ENCODE measurements at places on chromosomes 12 and 14.

DNA sequence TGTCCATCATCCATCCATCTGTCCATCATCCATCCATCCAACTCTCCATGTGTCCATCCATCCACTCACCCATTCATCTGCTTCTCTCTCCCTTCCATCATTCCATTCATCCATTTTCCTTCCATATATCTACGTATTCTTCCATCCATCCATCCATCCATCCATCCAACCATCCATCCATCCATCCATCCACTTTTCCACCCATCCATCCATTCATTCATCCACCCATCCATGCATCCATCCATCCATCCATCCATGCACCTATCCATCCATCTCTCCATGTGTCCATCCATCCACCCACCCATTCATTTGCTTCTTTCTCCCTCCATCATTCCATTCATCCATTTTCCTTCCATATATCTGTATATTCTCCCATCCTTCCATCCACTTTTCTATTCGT lies 214.0 kb upstream of the RTL1 start:
- no peak for DNase-seq

DNA sequence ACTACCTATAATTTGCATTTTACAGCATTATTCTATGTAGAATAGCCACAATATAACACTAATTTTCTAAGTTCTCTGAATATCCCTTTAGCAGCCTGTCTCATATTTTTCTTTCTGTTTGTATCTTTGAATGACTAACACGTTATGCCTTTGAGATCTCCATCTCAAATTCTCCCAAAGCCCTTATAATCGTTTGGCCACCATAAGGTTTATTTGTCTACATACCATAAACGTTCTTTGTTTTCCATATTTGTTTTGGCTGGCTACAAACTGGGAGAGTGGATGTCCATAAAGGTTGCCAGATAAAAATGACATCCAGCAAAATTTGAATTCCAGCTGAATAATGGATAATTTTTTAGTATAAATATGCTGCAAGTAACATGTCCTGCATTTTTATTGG lies 203.7 kb downstream of the STXBP6 start:
- no peak for DNase-seq

DNA sequence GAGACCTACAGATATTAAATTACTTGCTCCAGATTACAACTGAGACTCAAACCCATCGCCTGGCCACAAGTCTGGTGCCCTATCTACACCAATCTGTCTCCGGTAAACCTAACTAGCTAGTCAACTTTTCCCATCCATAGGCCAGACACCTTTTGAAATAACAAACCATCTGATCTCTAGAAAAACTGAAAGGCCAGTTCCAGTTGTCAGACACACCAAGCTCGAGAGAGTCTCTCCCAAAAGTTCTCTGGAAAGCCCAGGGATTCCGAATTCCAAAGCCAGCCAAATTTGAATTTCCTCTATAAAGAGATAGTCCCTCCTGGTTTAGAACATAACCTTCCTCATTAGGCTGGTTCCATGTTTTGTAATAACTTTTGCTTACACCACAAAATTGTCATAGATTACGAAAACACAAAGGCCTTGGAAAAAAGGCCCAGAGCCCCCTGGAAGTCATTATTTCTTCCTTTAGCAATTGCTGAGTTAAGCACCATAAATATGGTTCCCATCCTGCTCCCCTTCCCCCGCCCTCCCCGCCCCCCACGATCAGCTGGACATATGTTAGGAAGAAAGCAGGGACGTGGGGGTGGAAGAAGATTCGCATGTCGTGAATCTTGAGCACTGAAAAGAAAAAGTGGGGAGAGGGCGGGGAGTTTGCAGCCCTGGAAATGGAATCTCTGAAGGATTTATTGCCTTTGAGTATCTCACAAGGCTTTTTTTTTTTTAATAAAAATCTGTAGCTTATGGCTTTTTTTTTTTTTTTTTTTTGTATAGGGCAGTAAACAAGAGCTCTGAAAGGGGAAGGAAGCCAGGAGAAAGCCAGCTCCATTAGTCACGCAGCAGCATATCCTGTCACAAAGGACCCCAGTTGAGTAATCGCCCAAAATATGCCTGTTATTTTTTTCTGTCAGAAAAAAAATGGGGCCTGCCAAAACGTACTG lies 110.4 kb downstream of the ZFP36L1 start:
- peak; percentile 77 for DNase-seq

DNA sequence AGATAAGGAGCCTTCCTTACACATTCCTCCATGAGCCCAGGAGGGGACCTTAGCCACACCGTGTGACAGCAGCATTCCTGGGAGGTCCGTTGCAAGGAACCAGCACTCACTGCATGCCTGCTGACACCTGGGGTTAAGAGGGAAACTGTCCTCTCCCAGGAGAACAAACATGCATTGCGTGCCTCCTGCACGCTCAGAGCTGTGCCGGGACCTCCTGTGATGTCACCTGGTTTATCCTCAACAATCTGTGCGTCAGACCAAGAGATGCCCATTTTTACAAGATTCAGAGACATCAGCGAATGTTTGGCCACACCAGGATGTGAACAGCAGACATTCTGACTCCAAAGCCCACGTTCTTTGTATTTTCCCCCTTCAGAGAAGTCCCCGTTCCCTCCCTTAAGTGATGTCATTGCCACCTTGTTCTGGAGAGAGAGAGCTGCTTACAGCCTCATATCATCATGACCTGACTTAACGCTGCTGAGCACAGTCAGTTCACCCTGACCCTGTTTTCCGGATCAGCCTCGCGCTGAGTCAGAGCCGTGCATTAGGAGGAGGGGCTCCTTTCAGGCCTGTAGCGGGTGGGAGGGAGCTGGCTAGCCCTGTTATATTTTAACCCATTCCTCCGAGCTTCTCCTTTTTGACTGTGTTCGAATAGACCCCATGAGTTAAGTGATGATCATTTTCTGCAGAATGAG lies 36.2 kb downstream of the TMEM120B start:
- no peak for DNase-seq

DNA sequence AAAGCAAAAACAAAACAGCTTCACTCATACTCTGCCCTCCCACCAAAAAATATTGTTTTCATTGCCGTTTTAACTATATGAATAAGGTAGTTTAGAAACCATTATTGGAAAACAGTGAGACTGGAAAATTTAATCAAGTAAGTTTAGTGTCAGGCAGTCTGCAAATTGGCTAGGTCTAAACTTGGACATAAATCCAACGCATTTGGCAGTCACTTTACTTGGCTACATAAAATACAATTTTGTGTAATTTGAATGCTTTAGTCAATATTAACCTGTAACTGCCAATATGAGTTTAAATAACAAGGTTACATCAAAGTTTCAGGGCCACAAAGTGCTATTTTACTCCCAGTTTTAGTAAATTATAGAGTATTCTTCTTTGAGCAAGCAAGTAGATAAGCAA lies 202.3 kb upstream of the SLC38A2 start:
- DNase-seq, result no peak

DNA sequence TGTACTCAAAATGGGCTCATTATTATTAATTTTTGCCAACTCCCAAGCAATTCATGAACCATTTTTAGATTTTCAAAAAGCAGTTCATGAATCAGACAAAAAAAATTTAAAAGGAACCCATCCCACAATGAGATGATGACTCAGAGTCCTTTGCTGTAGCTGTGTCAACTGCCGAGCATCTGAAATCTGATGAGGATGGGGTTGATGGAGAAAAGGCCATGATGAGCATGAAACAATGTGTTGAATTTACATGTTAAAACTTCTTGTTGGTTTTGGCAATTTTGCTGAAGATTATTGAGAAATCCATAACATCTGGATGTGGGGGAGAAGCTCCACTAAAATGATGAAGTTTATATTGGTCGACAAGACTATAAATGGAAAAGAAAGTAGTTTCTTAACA lies 378.0 kb downstream of the FOXG1 start:
- no peak for DNase-seq

DNA sequence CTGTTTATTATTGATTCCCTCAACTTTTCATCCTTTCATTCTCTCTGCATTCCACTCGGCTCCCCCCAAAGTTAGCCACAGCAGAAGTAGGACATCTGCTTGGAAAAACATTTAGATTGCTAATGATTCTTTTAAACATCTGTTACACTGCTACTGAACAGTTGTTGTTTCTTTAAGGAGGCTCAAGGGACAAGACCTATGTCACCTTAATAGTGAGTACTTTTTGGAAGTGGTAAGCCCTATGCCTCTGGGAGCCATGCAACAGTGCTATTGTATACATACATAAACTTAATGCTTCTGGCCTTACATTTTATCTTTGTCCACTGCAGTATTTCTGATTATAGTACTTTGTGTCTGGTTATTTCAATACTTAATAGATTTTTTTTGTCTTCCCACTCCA lies 628.2 kb upstream of the FOXG1 start:
- no peak for DNase-seq

GRCh38 chr14:106185837-106186233 lies 659.5 kb downstream of the TMEM121 start:
- no peak for DNase-seq

- DNase-seq, result no peak
These were observed 109.8 kb upstream of the CPSF6 start for GRCh38 chr12:69129564-69129963.

- DNase-seq, result no peak
These were observed 295.7 kb downstream of the CEP128 start for GRCh38 chr14:80645667-80646413.

DNA sequence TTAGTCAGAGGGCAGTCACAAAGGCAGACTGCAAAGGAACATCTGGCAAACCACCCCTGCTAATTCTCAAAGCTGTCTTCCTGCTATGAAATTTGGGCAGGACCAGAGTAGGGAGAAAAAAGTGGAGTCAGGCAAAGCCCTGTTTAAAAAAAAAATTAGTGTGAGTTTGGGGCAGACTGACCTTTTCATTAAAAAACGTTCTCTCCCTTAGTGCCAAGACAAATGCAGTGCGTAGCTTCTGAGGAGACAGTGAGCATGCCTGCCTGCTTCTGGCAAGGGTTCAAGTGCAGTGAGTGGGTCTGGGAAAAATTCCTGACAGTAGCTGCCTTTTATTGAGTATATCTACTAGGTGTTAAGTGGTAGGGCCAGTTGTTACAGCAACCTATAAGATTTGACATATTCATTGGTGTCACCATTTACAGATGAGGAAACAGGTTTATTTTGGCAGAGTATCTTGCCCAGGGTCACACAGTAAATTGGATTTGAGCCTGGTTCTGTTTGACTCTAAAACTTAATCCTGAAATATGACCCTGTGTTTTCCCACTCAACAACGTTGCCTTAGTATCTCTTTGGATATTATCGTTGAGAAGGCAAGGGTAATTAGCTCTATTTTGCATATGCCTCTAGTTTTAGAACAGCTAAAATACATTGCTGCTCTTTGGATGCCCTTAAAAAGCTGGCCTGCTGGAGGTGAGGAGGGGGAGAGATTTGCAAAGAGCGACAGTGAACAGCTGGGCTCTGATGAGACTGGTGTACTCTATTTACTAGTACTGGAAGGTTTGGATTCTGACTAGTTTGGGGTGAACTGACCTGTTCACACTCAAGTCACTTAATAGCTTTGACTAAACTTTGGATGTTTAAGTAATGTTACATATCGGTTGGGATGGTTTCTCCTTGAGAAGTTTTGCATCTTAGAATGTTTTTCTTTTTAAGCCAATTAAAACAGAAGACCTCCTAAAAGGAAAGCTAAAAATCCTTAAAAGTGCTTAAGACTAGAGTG lies 72.8 kb downstream of the PAPOLA start:
- no peak for DNase-seq

- no peak for DNase-seq
These were observed 1.5 kb downstream of the L3HYPDH start for GRCh38 chr14:59482541-59483331.

- no peak for DNase-seq
These were observed 51.7 kb downstream of the ATP23 start for GRCh38 chr12:57993030-57993429.

DNA sequence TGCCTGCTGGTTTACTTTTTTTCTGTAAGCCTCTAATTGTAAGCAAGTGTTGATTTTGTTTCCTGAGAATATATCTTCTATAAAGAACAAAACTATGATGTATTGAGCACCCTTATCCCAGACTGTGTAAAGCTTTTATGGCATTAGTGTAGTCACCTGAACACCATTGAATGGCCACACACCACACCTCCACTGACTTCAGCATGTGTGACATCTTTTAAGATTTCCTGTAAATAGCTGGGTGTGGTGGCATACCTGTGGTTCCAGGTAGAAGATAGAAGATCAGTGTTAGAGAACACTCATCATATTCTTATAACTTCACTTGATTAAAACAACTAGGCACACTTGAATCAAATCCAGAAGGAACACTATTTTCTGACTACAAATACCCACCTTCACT lies 51.3 kb downstream of the WBP11 start:
- DNase-seq, result no peak

- DNase-seq, result no peak
These were observed 19.1 kb downstream of the POU6F1 start for GRCh38 chr12:51198568-51199365.

DNA sequence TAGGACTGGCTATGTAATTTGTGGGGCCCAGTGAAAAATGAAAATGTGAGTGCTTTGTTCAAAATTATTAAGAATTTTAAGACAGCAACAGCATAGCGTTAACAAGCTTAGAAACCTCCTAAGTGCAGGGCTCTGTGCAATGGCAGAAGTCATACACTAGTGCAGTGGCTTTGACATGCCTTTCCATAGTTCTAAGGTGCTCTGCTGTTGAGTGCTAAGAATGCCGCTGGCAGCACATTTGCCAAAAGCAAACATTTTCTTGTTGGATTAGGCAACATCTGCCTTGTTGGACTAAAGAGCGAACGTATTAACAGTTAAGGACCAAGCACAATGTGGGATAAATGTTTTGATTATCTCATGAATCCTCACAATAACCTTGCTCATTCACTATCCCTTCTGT lies 244.9 kb upstream of the PDE3A start:
- DNase-seq, result no peak

DNA sequence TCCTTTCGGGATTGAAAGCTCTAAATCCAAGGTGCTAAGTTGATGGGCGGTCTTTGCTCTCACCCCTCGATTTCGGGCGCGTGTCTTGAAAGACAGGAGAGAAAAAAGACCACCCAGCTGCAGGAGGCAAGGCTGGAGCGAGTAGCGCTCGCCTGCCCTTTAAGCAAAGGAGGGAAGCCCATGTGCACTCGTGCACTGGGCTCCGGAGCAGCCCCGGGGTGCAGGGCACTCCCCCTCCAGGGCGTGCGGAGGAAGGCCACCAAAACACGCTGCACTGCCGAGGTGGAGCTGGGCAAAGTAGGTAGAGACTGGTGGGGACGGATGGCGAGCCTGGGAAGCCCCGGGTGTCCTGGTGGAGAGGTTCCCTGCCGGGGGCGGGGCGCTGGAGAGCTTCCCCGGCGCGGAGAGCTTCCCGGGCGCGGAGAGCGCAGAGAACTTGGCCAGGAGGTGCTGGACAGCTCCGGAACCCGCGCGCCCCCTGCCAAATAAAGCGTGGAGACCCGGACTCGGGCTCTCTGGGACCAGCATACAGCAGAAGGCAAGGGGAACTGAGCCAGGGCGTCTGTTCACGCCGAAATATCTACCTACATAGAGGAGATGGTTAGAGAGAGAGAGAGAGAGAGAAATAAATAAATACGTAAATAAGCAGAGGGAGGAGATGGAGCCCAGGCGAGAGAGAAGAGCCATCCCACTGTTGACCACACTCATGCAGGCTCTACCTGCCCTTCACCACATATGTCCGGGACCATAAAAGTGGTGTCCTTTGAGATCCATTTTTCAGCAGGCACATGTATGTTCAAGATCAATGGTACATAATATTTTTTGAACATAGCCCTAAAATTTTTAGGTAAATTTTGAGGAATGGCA lies 662 bp upstream of the NELL2 start:
- DNase-seq, result no peak

- DNase-seq, result no peak
These were observed 4.2 kb downstream of the RFX4 start for GRCh38 chr12:106586803-106587684.

- no peak for DNase-seq
These were observed 175.2 kb upstream of the BCL2L14 start for GRCh38 chr12:11895421-11896078.

Data from HL-60 (cell line).